ENCODE measurements at places on chromosomes 12 and 14.

- DNase-seq = peak; percentile 20
These were observed 44.2 kb downstream of the TTC8 start for GRCh38 chr14:88868558-88869159.

DNA sequence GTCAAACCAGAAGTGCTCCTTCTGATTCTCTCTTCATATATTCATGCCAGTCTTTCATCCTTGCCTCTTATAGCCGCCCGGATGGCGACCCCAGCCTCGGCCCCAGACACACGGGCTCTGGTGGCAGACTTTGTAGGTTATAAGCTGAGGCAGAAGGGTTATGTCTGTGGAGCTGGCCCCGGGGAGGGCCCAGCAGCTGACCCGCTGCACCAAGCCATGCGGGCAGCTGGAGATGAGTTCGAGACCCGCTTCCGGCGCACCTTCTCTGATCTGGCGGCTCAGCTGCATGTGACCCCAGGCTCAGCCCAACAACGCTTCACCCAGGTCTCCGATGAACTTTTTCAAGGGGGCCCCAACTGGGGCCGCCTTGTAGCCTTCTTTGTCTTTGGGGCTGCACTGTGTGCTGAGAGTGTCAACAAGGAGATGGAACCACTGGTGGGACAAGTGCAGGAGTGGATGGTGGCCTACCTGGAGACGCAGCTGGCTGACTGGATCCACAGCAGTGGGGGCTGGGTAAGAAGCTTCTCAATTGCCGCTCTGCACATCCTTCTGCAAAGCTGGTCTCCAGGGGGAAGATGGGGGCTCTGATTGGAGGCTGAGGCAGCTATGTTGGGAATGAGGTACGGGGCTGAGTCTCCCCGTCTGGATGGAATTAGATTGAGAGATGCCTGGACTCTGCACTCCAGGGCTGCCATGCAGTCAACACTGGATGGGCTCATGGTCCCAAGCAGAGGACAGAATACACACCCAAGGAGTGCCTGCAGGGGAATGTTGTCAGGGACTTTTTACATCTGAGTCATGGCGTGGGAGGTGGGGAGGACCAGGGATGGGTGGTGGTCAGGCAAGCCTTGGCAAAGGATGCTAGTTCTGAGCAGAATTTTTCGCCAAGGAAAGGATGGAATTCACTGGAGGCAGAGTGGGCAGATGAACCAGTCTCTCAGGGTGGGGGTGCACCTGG, 1.3 kb downstream of the BCL2L2 start:
- DNase-seq = no peak

DNA sequence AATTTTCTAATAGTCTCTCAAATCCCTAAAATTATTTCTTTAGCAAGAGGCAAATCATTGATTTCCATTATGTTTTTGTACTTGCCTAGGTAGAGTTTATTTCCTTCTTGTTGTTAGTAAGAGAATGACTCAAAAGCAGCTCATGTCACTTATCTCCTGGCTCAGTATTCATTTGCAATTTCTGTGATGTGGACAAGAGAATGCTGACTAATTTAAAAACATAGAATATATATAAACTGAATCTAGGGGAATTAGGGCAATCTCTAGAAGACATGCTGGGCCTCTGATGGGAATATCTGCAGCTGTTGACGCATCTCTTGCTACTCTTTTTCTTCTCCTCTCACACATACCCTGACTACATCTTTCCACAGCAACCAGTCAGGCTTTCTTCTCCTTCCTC, 130.8 kb upstream of the PRKD1 start:
- no peak for DNase-seq

- no peak for DNase-seq
These were observed 80.6 kb upstream of the CPNE8 start for GRCh38 chr12:38985961-38986360.

DNA sequence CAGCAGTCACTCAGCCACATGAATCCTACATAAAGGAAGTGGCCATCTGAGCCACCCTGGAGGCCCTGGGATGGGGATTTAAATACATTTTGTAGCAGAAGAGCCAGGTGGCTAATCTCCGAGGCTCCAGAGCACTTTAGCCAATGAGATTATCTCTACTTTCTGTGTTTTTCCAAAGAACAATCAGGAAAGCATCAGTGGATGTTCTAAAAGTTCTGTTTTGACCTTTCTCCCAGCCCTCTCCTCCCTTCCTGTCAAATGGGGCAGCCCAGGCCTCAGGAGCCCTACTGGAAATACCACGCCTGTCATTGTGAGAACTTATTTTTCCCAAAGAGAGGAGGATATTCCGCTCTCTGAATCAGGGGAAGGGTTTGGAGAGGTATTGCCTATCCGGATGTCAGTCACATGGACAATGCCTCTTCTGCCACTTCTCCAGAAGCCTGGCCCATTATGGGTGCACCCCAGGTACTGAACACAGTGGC, 336.8 kb upstream of the FKBP4 start:
- no peak for DNase-seq

GRCh38 chr12:2118061-2118460, 65.3 kb downstream of the CACNA1C start:
- no peak for DNase-seq

DNA sequence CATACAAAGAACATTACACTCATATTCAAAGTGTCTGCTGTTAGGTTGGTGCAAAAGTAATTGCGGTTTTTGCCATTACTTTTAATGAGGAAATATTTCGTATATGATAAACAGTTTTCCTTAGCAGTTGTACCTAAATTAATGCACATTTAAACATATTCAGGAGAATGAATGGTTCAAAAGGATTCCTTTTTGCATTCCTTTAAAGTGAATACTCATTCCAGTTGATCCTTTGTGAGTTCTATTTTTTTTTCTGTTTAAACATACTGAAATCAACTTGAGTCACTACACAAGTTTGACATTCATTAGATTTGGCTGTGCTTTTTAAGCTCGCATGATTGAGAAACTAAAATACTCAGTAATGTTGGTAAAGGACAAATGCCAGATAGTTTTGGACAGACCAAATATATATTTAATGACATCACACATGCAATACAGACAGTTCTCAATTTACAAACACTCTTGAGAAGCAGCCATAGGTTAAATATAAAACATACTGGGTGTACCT, 13.8 kb upstream of the SLC38A2 start:
- no peak for DNase-seq

- DNase-seq = no peak
These were observed 5.0 kb downstream of the TBX5 start for GRCh38 chr12:114400925-114401324.

DNA sequence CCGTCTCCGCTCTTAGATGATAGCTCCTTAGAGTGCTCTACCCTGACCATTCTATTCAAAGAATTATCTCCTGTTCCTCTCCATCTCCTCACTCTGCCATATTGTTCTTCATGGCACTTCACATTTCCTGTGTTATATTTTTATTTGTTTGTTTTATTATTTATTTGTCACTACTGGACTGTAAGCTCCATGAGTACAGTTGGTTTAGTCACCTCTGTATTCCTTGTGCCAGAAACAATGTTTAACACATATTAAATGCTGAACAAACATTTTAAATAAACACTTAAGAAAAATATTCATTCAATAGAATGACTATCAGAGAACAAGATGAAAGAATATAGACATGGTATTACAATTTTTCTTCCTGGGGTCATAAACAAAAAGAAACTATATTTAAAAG, 35.6 kb downstream of the KIAA0586 start:
- no peak for DNase-seq

GRCh38 chr14:73695082-73695481, 19.1 kb downstream of the PNMA1 start:
- DNase-seq = no peak

GRCh38 chr14:101098641-101099040, 195.1 kb upstream of the RTL1 start:
- no peak for DNase-seq

DNA sequence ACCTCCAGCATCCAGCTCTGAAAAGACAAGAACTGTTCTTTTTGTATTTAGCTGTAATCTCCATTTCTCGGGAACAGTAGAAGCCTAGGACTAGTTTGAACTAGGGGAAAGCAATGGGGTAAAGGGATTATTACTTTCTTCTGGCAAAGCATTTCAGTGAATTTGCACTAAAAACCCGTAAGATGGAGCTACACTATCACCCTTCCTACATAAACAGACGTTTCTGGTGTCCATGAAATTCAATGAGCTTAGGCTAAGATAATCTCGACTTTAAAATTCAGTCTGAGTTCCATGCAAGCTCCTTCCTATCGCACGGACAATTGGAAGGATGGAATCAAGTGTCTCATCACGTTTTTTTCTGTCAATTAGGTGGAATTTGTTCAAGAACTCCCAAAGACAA, 24.0 kb downstream of the ACSM4 start:
- no peak for DNase-seq

DNA sequence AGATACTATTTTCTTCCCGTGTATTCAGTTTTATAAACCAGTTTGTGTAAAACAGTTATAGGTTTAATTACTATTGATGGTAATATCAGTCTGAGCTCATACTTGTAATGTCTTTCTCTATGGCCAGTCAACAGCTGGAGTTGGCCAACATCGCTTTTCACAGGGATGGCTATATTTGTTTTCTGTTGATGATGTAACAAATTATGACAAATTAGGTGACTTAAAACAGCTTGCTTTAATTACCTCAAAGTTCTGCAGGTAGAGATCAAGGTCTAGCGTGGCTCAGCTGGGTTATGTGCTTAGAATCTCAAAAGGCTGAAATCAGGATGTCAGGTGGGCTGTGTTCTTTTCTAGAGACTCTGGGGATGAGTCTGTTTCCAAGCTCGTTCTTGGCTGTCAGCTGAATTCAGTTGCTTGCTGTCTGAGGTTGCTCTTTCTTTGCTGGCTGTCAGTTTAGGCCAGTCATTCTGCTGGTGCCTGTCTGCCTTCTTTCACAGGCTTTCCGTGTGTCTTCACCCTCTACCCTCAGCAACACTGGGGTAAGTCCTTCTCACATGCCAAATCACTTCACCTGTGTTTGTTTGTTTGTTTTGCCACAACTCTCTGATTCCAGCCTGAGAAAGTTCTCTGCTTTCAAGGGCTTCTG, 370.2 kb upstream of the E2F7 start:
- DNase-seq = no peak

DNA sequence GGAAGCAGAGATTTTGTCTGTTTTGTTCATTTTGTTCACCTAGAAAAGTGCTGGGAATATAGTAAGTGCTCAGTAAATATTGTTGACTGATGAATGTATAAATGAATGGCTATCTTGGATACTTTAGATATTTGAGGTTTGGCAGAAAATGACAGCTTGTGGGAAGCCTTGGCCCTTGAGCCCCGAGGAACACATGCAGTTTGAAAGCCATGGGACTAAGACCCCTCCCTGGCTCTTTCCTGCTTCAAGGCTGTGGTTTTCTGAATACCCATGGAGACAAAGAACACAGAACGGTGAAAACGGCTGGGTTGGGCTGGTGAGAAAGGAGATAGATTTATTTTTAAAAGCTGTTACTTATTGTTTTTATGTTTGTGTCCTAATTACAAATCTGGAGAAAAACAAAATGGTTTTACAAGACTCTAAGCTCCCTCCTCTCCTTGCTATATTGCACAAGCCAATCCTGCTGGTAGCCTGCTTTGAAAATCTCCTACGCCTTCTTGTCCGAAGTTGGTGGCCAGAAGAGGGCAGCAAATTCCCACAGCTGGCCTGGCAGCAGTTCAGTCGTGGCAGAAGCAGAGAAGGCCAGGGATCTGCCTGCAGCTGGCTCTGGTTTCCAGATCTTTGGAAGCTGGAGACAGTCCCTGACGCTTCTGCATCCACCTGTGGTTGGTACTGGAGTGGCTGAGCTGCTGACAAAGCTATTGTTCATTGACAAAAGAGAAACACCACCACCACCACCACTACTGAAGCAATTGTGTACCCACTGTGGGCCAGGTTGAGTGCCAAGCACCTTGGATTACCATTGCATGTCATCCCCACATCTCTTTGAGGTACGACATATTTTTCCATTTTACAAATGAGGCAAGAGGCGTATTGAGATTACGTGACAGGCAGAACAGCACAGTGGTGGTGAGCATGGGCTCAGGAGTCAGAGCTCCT, 5.2 kb upstream of the KRT85 start:
- DNase-seq = peak; percentile 47

DNA sequence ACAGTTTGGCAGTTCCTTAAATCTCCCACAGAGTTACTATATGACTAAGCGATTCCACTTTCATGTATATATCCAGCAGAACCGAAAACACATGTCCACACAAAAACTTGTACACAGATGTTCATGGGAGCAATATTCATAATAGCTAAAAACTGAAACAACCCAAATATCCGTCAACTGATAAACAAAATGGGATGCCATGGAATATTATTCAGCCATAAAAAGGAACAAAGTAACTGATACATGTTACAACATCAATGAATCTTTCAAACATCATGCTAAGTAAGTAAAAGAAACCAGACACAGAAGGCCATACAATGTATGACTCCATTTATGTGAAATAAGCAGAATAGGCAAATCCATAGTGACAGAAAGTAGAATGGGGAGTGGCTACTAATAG, 80.2 kb upstream of the GPHB5 start:
- no peak for DNase-seq

Data from CD4-positive, alpha-beta T cell treated with Interleukin-2 at 100 ng/mL for 4 hours (primary cell).